Activated naive CD4-positive, alpha-beta T cell treated with anti-CD3 and anti-CD28 coated beads for 36 hours (primary cell): ENCODE measurements at places on chromosomes 4 and X.

DNA sequence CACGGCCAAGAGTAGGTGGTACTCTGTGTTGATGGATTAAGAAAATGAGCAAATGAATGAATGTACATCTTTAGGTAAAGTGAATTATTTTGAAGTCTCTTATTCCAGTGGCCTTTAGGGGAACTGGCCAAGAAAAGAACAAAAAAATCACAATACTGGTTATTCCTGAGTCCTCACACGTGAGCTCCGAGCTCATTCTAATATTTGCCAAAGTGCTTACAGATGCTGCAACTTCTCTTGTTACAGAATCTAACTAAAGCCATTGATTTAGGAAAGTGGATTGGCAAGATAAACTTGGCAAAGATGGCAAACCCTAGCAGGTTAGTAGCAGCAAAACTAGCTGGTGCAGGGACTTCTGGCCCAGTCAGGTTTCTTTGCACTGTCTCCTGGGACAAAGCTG, 37.6 kb downstream of the IDS start:
- DNase-seq, result no peak

- no peak for DNase-seq
Observed at GRCh38 chr4:183449193-183449882, 4.9 kb downstream of the CDKN2AIP start.

GRCh38 chrX:118943102-118943501, 31.3 kb upstream of the LONRF3 start:
- DNase-seq, result no peak

DNA sequence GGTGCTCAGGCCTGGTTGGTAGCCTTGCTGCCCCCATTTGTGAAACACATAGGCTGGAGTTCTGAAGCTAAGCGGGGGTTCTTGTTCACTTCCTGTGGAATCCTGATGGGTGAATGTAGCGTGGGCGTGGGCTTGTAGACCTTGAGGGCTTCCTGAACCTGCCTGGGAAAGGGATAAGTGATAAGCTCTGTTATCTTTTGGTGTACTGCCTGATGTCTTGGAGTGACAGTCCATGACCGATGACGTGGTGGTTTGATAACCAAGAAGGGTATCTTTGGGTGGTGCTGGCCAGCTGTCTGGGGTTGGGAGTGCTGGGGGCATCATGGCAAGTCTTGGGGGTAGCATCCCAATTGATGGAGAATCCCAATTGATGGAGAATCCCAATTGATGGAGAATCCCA, 17.5 kb upstream of the WDR1 start:
- no peak for DNase-seq

DNA sequence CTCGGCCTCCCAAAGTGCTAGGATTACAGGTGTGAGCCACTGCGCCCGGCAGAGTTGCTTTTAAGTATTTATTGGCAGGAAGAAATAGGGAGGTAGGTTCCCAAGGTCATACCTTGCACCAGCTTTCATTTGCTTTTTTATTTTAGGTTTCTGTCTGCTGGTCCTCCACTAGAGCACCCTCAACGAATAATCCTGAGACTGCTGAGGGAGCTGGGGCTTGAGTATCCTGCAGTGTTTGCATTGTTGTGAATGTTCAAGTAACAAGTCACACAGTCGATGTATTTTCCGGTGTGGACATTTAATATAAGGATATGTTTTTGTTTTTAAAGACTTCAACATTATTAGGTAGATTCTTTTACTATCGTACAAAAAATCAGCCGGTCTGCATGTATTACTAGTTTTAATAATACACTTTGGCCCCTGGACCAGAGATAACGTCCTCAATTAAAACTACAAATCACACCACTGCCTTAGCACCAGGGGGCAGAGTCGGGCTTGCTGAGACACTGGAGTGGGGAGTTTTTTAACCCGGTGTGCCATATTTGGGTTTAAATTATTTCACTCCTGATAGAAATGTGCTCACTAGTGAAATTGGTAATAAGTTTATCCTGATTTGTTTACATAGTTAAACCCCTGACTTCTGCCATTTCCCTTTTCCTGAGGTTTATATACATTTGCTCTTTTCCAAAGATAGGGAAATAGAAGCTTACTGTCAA, 11.6 kb downstream of the SMIM20 start:
- peak; percentile 52 for DNase-seq

DNA sequence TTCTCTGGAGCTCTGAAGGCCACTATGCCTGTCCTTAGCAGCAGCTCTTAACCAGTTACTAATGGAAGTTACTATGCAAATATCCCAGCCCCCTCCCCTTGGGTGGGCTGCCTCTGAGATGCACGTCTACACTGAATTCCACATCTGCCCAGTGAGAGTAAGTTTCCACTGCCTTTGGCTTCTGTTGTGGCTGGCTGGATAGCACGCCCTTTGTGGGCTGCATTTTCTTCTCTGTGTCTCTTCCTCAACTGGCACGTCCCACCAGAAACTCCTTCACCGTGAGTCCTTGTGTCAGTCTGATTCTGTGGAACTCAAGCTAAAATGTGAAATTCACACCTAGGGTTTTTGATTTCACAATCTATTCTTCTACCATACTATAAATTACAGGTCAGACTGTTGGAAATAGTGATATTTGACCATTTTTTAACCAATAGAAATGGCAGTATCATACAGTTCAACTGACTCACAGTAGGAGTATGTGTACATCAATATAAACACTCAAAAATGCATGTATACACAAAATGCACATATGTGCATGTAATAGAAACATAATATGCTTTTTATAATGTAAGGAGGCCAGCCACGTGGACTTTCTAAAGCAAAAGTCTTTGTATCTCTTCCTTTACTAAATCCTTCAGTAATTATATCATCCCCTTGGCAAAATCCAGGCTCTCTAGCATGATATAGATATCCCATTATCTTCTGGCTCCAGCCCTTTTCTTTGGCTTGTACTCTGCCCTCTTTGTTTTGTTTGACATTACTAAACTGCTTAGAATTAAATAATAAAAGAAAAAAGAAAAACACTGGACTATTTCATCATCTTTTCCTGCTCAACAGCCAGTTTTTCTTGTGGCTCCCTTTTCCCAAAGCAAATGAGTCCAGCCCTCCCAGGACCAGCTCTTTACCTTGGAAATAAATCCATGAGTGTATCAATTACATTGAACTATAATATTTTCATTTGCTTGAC, 33.2 kb upstream of the LDB2 start:
- no peak for DNase-seq

DNA sequence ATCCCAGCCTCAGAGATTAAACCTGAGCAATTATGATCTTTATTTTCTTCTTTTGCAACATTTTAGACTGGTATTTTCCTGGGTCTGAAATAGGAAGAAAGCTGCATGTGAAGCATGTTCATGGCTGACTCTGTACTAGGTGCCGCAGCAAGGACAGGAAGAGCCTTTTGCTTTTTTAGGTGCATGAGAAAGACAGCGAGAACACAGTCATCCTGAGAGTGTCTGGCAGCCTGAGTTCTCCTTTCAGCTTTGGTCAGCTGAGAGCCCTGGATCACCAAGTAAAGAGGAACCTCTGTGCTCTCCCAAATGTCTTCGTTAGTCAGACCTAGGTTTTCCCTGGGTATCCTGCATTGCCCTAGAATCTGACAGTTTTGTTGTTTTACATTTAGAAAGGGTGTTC, 29.8 kb downstream of the FAM149A start:
- peak; percentile 7 for DNase-seq

- DNase-seq, result peak; percentile 65
Observed at GRCh38 chrX:134718966-134719317, 60.7 kb upstream of the PLAC1 start.

- no peak for DNase-seq
Observed at GRCh38 chrX:40912166-40912565, 173.1 kb upstream of the USP9X start.

GRCh38 chr4:153065276-153065675, 129.2 kb downstream of the FHDC1 start:
- DNase-seq, result no peak

DNA sequence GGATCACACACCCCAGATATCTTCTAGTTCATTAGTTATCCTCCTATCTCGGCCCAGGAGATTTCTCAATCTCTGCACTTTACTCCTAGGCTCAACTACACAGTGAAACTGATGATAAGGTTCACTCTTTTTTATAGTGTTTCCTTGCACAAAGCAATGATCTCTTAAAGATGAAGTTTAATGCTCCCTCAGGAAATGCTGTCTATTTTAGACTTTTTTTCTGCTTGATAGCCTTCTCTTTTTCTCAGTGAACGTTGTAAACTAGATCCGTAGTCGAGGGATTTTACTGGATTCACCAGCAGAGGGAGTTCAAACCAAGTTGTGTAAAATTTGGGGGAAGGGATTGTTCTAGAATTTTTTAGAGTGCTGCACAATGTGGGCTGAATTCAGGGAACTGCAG, 269.6 kb downstream of the GBA3 start:
- DNase-seq, result no peak

DNA sequence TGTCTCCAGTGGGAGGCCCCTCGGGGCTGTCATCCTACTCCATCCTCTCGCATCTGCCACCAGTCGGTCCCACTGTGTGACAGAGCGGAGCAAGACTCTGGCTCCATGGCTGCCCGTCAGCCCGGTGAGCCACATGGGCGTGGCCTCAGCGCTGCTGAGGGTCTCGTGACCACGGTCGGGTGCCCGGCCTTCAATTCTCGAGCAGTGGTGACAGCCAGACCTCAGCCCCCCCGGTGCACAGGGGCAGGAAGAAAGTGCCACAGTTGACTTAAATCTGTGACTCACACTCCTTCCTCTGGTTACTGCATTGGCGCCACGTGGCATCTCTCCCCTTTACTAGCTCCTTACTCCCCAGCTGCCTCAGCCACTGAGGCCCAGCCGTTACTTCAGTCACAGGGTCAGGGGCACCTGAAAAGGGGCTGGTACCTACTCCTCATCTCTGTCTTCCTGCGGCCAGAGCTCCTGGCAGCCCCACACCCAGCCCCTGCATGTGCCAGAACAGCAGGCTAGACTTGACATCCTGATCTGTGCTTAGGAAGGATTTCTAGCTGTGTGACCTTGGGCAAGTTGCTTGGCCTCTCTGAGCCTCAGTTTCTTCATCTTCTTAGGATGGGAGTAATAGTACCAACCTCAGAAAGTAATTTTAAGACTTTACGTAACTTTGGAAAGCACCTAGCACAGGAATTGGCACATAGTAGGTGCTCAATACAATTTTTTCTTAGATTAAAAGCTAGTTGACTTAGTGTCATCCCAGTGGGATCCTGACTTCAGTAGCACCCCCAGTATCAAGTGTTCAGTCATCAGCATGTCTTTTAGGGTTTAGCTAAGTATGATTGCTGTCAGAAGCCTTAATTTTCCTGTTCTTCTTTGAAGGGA, 66.1 kb downstream of the TNIP2 start:
- peak; percentile 59 for DNase-seq

DNA sequence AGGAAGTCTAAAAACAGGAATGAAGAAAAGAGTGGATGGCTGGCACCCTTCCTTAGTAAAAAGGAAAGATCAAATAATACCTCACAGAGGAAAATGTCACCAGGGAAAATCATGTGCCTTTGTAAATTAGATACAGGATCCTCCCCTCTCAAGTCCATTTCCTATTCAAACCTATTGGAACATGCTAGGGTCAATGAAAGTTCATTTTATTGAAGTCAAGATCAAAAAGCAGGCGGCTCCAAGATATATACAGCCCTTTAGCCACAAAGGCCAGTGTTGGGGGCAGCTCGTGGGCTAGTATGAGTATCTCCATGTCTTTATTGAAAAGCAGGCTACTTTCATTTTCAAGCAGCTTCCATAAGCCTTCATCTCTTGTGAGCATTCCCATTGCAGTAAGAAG, 141.1 kb downstream of the QDPR start:
- no peak for DNase-seq

DNA sequence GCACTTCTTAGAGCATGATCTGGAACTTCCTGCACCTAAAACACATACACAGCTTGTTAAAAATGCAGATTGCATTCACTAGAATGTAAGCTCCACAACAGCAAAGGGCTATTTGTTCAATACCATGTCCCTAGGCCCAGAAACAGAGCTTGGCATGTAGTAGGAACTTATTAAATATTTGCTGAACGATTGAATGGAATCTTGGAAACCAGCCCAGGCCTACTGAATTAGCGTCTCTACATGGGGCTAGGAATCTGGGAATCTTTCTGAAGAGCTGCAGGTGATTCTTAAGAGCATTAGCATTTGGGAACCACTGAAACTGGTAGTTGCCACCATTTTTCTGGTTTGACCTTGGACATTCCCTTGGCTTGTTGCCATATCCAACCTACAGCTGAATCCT, 234.1 kb downstream of the STIM2 start:
- no peak for DNase-seq

- no peak for DNase-seq
Observed at GRCh38 chr4:123234955-123235354, 161.6 kb upstream of the SPRY1 start.

DNA sequence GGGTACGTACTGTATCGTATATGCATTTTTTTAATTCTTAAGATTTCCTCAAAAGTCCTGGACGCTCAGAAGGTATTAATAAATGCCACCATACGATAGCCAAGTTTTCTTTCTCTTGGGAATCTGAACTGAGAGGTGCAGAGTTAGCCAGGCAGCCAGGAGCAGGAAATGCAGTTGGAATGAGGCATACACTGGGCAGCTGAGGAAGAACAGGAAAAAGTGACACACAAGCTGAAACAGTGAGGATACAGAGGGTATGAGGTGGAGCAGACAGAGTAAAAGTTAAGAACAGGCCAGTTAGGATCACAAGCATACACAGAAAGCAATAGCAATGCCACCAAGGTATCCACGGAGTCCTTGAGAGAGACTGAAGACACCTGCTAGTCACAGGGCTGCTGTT, 13.4 kb downstream of the UFSP2 start:
- no peak for DNase-seq

DNA sequence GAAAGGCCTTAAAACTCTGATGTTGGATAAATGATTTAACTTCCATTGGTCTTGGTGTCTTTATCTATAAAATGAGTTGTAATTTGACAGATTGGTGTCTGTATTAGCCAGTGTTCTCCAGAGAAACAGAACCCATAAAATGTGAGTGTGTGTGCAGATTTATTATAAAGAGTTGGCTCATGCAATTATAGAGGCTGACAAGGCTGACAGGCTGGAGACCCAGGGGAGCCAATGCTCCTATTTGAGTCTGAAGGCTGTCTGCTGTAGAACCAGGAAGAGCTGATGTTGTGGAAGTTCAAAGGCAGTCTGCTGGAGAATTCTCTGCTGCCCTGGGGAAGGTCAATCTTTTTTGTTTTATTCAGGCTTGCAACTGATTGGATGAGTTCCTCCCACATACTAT, 131.7 kb downstream of the SLC4A4 start:
- DNase-seq, result no peak

DNA sequence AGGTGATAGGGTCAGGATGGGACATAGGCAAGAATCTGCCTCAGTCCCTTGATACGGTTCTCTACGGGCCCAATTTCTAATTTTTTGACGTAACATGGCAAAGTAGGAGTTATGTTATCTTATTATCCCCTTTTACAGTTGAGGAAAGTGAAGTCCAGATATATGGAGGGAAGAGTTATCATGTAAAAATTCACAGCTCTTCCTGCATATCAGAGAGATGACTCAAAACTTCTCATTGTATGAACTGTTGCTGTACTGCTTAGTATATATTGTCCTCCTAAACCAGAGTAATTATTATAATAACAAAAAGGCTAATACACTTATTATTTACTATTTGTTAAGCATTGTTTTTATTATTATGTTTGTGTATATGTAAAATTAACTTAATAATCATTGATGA, 260.5 kb upstream of the IGFBP7 start:
- DNase-seq, result no peak
